Activated CD4-positive, alpha-beta T cell treated with anti-CD3 and anti-CD28 coated beads for 36 hours (primary cell): ENCODE measurements at places on chromosomes 5 and 9. TPM values are rescaled to one million over a fixed set of nuclear protein-coding genes. Genes with fewer than 3 reads are reported as not detected.

DNA sequence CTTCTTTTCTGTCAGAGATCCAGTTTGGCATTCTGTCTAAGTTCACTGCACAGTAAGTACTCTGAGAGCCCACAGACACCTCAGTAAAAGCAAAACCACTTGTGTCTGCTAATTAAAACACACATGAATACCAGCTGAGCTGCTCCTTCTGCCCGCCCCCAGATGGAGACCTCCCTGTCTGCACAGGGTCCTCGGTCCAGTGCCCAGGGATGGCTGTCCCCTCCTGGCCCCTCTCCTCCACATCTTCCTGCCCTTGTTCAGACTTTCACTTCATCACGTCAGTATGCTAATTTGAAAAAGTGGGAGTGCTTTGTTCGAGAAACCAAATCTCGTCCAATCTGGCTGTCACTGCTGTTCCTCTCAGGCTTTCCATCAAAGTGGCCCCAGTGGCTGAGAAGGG is 43.5 kb downstream of the LIX1 start:
- no peak for DNase-seq

GRCh38 chr9:93649610-93650261 is 73.4 kb downstream of the PHF2 start:
- DNase-seq, result no peak

GRCh38 chr5:172852490-172853354 is 18.7 kb downstream of the ERGIC1 start:
- DNase-seq, result peak; percentile 56

GRCh38 chr5:149930749-149931574 is 13.6 kb downstream of the PDE6A start:
- DNase-seq, result no peak

- peak; percentile 91 for DNase-seq
Observed at GRCh38 chr5:170267431-170268152, 30.0 kb downstream of the LCP2 start.

The ANXA6 gene
- total RNA-seq, result 332 TPM

DNA sequence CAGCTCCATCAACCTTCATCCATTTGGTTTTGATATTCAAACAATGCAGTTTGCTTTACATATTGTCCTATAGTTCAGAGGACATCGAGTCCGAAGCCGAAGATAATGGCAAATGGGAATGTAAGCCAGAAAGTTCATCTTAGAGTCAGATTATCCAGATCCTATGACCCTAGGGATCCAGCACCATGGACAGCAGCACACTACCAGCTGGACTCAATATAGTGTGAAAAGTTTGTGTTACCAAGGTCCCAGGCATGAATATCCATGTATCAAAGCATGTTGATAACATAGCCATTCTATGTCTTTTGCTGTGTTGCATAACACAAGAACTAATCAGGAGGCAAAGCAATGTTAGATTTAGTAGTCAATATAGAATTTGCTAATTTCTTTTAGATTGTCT is 46.3 kb downstream of the FSTL4 start:
- DNase-seq, result peak; percentile 50

GRCh38 chr5:41967401-41967800 is 42.3 kb downstream of the FBXO4 start:
- DNase-seq, result no peak

The SNX24 gene
- 4.0 TPM for total RNA-seq

DNA sequence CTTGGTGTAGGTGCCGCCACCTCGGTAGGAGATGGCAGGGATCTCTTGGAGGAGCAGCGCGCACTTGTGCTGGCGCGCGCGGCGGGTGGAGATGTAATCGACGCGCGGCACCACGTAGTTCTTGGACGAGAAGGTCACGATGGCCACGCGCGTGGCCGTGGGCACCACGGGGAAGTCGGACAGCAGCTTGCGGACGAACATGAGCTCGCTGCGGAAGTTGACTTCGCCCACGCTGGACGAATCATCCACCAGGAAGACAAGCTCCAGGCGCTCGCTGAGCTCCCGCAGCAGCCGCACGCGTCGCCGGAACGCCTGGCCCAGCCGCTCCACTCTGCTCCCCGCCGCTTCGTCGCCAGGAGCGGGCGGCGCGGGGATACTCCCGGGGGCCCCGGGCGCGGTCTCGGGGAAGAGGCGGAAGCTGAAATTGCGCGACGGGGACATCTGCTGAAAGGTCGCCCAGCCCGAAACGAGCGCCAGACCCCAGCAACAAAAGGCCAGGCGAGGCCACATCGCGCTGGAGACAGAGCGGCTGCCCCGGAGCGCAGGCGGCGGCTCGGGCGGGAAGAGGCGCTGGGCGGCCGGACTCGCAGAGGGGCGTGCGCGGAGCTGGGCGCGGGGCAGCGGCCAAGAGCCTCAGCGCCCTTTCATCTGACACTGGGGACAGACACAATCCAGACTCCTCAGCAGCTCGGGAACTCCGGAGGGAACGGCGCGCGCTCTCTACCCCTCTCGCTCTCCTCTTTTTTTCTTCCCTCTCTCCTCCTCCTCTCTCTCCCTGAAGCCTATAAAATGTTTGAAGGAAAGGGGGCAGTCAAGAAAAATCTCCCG is at the start of gene SVEP1:
SVEP1 (minus strand) TSS at position 708 of the 828 bp plus-strand sequence; CDS start at position 510, 198 bp downstream.
- DNase-seq, result peak; percentile 23

GRCh38 chr9:99044827-99045226 is 60.1 kb upstream of the TGFBR1 start:
- no peak for DNase-seq

DNA sequence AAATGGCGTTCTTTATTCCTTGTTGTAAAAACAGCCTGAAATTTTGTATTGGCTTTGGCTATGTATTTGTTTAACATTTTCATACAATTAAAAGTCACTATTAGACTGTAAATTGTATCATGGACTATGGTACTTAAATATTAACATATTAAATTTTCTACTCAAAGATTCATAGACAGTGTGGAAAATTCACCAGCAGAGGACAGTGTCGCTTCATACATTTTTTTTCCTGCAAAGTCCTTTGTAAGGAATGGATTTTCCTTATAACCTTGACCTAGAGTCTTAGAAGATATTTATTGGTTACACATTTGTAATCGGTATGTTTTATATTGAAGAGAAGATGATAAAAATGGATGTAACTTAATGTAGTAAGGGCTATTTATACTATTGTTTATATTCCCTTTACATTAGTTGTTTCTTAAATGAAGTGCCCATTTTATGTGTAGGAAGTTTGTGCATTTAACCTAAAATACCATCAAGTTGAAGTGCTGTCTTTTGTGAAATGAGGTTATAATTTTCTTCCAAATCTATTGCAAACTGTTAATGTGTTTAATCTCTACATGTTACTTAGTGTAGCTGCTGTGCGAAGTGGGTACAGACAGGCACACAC is 150.1 kb downstream of the KDM4C start:
- no peak for DNase-seq

GRCh38 chr5:177535125-177535524 is 18.4 kb upstream of the DDX41 start:
- DNase-seq, result no peak

The PLCXD3 gene
- not detected for total RNA-seq

GRCh38 chr9:120396418-120396817 is 183.5 kb downstream of the CDK5RAP2 start:
- no peak for DNase-seq

The RC3H2 gene
- total RNA-seq, result 21.5 TPM

The TNFSF8 gene
- 48.2 TPM for total RNA-seq

GRCh38 chr5:125109293-125109692 is 362.9 kb upstream of the ZNF608 start:
- DNase-seq, result no peak

DNA sequence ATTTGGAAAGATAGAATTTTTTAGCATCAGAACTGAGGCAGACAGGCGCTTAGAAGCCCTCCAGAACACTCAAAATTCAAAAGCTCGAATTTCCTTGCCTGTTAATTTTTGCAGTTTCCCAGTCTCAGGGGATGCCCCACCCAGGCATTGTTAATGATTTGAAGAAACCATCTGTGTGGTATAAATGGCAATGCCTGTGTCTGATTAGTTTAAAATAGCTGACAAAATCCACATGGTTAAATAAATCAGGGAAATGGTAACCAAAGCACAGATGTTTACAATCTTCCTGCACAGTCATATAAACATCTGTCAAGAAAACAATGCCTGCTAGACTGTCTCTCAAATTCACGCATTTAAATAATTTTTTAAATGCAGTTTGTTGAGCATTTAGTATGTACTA is 185.2 kb upstream of the RGMB start:
- no peak for DNase-seq

The PROB1 gene
- total RNA-seq, result 3.2 TPM

- no peak for DNase-seq
Observed at GRCh38 chr5:165104611-165105010, 1599.2 kb downstream of the MAT2B start.

GRCh38 chr5:67020096-67020615 is 176.4 kb downstream of the CD180 start:
- DNase-seq, result no peak

The DNAJC25 gene
- total RNA-seq, result 7.5 TPM

DNA sequence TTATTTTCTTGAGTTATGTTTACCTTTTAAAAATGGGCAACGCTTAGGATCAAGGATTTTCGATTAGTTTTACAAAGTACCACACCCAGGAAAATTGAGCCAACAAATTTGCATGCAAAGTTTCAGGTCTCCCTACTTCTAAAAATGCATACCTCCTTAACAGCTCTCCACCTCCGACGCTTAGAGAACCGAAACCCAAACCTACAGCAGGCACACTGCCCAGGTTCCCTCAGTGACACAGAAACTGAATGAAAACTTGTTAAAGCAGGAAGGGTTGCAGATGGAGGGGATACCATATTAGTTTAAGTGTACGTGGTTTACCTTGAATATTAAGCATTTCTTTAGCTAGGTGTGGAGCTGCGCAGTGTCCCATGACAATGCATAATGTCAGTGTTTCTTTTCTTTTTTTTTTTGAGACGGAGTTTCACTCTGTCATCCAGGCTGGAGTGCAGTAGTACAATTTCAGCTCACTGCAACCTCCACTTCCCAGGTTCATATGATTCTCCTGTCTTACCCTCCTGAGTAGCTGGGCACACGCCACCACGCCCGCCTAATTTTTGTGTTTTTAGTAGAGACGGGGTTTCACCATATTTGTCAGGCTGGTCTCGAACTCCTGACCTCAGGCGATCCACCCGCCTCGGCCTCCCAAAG is 1.6 kb upstream of the SUB1 start:
- peak; percentile 50 for DNase-seq

The LRRC19 gene
- not detected for total RNA-seq
